ENCODE measurements at places on chromosomes 5 and 9.
A peak's percentile ranks its signal among the peaks of the same experiment; 100 is the strongest.

DNA sequence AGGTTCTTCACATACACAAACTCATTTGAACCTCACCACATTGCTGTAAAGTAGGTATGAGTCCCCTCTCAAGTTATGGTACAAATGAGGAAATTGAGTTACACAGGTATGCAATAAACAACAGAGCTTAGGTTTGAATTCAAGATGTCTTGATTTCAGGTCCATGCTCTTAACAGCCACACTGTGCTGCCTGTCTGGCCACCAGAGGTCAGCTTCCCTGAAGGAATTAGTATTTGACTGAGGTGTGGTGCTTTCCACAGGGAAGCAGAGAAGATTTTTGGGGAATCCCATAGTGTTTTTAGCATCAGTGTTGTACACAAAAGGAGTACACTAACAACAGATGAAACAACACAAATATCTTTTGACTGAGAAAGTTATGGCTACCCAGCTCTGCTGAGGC is 94.4 kb upstream of the ITGA1 start:
- no peak for DNase-seq

DNA sequence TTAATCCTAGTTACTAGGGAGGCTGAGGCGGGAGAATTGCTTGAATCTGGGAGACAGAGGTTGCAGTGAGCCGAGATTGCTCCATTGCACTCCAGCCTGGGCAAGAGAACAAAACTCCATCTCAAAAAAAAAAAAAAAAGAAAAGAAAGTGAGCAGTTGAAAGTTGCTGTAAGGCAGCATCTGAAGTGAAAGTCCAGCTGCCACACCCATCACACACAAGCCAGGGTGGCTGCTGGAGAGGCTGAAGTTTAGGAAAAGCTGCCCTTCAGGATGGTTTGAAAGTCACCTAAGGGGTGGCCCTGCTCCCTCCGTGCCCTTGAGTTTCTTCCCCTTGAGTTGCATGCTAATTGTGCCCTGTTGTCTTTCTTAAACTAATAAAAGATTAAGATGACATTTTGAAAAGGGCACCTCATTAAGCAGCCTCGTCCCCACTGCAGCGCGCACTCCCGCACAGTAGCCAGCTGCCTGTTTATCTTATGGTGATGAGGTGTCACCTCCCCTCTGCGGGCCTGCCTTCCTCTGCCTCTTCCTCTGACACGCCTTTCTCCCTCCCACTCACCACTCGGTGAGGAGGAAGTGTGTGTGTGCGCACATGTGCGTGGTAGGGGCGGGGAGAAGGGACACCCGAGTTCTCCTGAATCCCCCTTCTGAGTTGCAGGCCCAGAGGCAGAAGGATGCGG is 104.2 kb upstream of the PANK3 start:
- no peak for DNase-seq

- DNase-seq = no peak
Observed at GRCh38 chr9:136231478-136232297, 13.9 kb downstream of the QSOX2 start.

- no peak for DNase-seq
Observed at GRCh38 chr5:168022446-168023169, 268.8 kb upstream of the WWC1 start.

GRCh38 chr5:35626553-35626952 is 8.9 kb downstream of the SPEF2 start:
- DNase-seq = no peak

DNA sequence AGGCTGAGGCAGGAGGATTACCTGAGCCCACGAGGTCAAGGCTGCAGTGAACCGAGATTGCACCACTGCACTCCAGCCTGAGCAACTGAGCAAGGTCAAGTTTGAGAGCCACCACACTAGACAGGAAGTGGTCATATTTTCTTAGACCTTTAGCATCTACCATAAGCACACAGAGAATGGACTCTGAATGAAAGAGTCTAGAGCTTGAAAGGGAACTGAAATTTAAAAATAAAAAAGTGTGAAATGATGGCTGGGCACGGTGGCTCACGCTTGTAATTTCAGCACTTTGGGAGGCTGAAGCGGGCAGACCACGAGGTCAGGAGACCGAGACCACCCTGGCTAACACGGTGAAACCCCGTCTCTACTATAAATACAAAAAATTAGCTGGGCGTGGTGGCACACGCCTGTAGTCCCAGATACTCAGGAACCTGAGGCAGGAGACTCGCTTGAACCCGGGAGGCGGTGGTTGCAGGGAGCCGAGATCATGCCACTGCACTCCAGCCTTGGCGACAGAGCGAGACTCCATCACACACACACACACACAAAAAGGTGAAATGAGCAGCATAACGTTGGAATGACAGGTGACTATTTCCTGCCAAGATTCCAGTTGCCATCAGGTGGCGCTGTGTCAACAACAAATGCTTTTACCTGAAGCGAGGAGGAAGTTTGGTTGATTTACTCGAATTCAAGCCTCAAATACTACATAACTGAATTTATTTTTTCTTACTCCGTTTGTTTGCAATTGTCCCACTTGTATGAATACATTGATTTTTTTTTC is 21.3 kb upstream of the AK3 start:
- DNase-seq = peak; percentile 72

DNA sequence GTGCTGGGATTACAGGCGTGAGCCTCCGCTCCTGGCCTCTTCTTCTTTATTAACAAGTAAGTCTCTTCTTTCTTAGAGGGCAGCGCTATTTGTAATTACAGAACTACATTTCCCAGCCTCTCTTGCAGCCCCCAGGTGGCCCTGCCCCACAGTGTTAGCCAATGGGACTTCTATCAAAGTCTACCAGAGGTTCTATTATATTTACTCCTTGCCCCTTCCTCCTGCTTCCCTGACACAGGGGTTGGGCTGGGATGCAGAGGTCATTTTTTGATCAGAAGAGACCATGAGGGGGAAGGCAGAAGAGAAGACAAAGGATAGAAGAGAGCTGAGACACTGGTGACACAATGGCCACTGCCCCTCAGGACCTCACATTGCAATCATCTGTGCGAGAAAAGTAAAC is 224.2 kb downstream of the SYK start:
- no peak for DNase-seq

- DNase-seq = no peak
Observed at GRCh38 chr9:126411225-126411947, 84.8 kb downstream of the MVB12B start.

GRCh38 chr9:107949061-107949460 is 459.5 kb upstream of the KLF4 start:
- DNase-seq = no peak

- DNase-seq = no peak
Observed at GRCh38 chr9:33329979-33330378, 39.7 kb downstream of the NFX1 start.

DNA sequence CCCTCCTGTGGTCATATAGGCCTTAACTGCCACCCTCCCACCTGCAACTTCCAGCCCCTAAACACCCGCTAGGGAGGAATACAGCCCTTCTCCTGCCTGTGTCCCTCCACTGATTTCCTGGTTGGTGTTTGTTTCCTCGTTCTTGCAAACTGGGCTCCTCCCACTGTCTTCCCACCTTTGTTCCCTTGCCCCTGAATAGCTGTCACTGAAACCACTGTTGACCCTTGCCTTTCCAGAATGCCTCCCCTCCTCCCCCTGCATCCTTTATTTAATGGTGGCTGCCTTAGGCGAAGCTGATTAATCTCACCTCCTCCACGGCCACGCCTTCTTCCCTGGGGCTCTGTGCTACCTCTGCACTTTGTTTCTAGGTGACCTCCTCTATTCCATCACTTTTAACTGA is 626.7 kb downstream of the BNC2 start:
- no peak for DNase-seq

DNA sequence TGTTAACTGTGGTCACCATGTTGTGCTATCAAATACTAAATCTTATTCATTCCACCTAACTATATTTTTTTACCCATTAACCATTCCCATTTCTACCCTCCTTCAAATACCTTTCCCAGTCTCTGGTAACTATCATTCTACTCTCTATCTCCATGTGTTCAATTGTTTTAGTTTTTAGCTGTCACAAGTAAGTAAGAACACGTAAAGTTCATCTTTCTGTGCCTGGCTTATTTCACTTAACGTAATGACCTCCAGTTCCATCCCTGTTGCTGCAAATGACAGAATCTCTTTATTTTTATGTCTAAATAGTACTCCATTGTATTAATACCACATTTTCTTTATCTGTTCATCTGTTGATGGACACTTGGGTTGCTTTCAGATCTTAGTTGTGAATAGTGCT is 485.1 kb upstream of the CD180 start:
- no peak for DNase-seq

- DNase-seq = no peak
Observed at GRCh38 chr9:37379835-37380234, 42.7 kb upstream of the GRHPR start.

DNA sequence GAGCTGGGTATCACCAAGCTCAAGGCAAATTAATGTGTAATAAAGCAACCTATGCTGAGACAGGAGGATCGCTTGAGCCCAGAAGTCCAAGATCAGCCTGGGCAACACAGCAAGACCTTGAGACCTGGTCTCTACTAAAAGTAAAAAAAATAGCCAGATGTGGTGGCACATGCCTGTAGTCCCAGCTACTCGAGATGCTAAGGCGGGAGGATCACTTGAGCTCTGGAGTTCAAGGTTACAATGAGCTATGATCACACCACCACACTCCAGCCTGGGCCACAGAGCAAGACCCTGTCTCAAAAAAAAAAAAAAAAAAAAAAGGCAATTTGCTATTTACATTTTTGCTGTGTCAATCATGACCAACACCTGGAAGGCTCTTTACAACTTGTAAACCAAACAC is 5.2 kb downstream of the STRBP start:
- no peak for DNase-seq

GRCh38 chr5:179336126-179336870 is 9.0 kb downstream of the ADAMTS2 start:
- no peak for DNase-seq

- no peak for DNase-seq
Observed at GRCh38 chr5:172776235-172776594, 5.2 kb upstream of the DUSP1 start.

- peak; percentile 39 for DNase-seq
Observed at GRCh38 chr9:21031091-21031807, at the start of gene HACD4. HACD4 (minus strand) TSS chr9:21031640; CDS start chr9:21031590, 50 bp downstream.

DNA sequence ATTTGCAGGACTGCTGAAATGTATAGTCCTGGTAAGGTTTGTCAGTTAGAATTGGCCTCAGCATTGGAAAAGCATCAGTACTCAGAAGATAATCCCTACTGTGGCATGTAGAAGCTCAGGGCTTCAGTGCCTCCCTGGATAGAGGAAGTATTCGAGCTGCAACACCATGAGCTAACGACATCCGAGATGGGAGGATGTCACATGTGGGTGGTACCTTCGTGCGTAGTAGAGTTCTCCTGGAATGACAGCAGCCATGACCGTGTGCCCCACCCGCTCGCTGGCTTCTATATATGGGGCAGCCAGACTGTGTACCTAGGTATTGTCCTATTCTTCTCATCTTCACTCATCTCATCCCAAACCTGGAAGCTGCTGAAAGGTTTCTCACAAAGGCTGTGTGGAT is 345.8 kb upstream of the KLF9 start:
- DNase-seq = no peak

- DNase-seq = no peak
Observed at GRCh38 chr5:168165221-168165914, 126.1 kb upstream of the WWC1 start.

GRCh38 chr5:111076091-111076490 is 4.6 kb downstream of the TSLP start:
- no peak for DNase-seq

DNA sequence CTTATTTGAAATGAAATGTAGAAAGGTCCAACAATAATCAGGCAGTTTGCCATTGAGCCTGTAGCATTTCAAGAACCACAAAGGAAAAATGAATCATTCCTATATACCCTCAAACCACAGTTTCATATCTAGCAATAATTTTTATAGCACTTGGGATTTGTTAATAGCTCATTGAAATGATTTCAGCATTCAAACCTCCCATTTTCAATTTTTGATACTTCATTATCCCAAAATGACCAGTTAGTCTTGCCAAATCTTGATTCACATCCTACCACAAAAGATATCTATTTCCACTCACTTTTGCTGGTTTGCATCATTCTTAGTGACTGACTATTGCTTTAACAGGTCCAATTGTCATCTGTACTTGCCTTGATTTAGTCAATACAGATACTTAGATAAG is 790.1 kb downstream of the TLE1 start:
- DNase-seq = no peak
